Islet precursor cell (in vitro differentiated cells): ENCODE measurements at places on chromosomes 1 and 21.

- no peak for DNase-seq
Measured at GRCh38 chr1:118047006-118047649, 117.6 kb downstream of the WDR3 start.

- DNase-seq: no peak
Measured at GRCh38 chr1:230381585-230381984, 44.5 kb downstream of the PGBD5 start.

DNA sequence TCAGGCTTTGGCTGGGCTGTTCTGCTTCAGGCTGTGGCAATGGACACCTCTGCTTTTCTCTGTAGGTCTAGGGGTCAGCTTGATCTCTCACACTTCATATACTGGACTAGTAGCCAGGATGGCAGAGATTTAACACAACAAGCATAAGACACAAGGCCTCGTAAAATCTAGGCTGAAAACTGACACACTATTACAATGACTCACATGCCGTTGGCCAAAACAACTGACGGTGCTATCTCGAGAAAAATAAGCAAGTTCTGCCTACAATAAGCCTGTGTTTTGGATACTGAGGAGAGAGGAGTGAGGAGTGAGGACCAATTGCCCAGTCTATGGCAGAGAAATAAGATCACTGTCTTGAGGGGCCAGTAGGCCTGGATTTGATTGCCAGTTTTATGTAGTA is 840.7 kb upstream of the ADAMTS5 start:
- DNase-seq: peak; percentile 66

DNA sequence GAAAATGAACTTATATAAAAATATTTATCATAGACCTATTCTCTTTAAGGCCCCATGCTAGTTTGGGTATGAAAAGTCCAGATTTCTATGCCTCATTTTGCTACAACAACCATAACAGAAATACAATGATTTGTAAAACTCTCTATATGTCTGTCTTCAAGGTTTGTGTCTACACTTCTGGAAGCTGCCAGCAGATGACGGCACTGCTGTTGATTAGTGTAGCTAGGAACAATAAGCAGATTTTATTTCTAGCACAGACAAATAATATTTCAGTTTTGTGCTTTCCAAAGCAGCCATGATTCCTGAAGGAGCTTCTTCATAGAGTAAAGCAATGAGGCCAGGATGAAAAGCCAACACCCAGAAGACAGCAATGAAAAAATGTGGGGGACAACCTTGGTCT is 779.6 kb upstream of the ADGRL2 start:
- no peak for DNase-seq

DNA sequence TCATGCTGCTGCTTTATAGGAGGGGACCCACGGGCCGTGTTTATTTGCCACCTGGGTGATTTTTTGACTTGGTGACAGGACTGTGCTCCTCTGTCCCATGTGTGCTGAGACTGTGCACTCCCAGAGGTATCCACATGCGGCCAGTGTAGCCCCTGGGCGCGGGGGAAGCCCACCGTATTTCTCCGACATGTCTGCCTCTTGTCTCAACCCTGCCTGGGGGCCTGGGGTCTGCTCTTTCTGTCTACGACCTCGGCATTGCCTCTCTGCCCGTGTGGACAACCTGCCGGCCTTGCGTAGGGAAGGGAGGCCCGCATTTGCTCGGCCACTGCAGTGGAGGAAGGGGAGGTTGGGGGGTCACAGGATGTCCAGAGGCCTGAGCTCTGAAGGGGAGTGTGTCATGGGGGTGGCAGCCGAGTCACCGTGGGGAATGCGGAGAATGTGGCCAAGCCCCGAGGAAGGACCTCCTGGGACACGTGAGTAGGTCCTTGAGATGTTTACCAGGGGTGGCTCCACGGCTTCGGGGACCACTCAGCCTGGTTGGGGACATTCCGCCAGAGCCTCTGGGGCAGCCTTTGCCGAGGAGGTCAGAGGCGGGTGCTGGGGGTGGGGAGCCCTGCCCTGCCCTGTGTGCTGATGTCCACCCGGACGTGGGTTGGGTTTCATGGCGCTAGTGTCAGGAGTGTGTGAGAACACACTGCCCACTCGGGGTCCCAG is 11.0 kb downstream of the PRKCZ start:
- no peak for DNase-seq

- no peak for DNase-seq
Measured at GRCh38 chr1:186671136-186671825, 8.9 kb downstream of the PTGS2 start.

DNA sequence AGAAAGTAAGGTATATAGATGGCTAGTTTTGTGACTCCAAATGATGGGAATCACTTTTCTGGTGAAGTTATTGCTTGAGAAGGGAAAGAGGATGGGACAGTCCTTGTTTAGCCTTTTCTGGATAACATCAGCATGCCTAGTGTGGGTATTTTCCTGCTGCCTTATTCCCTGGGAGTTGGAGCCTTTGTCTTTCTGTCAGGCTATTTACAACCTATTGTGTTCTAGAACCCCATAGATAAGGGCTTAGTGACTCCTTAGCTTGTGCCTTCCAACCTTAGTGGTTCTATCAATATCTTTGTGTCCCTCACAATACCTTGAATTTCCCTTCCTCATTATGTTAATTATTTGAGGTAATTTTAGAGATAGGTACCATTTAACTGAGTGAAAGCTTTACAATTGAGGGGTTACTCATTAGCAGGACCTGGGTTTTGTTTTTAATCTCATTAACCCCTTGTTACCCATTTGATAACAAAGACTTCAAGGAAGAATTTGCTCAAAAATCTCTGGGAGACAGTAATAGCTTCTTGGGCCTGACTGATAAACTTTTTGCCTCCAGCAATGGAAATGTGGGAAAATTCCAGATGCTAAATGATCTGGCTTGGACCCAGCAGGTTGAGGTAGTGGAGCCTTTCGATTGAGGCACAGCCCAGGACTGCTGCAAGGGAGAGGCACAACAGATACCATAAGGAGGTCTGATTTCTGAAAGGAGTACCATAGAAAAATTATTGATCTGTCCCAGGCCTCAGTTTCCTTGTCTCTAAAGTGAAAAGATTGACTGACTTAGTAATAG is 49.0 kb downstream of the CACHD1 start:
- DNase-seq: no peak

DNA sequence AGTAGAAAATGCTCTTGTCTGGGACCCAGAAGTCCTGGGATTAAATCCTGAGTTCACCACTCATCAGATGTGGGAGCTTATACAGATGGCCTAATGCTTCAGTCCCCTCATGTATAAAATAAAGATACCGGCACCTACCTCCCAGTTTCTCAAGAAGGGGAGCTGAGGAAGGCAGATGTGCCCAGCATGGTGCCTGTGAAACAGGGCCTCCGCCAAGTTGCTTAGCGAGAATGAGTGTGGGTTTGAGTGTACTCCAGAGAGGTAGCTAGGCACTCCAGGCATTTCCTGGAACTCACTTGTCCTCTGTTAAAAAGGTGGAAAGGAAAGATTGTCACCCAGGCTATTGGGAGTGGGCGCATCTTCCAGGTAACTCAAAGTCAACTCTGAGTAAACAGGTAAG is 37.8 kb downstream of the IER5 start:
- DNase-seq: no peak

DNA sequence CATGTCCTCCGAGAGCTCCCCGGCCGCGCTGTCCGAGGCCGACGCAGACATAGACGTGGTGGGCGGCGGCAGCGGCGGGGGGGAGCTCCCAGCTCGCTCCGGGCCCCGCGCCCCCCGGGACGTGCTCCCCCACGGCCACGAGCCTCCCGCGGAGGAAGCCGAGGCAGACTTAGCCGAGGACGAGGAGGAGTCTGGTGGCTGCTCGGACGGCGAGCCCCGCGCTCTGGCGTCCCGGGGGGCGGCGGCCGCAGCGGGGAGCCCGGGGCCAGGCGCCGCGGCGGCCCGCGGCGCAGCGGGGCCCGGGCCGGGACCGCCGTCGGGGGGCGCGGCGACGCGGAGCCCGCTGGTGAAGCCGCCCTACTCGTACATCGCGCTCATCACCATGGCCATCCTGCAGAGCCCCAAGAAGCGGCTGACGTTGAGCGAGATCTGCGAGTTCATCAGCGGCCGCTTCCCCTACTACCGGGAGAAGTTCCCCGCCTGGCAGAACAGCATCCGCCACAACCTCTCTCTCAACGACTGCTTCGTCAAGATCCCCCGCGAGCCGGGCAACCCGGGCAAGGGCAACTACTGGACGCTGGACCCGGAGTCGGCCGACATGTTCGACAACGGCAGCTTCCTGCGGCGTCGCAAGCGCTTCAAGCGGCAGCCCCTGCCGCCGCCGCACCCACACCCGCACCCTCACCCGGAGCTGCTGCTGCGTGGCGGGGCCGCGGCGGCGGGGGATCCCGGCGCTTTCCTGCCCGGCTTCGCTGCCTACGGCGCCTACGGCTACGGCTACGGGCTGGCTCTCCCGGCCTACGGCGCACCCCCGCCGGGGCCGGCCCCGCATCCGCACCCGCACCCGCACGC is 547 bp downstream of the FOXD2 start:
- no peak for DNase-seq

DNA sequence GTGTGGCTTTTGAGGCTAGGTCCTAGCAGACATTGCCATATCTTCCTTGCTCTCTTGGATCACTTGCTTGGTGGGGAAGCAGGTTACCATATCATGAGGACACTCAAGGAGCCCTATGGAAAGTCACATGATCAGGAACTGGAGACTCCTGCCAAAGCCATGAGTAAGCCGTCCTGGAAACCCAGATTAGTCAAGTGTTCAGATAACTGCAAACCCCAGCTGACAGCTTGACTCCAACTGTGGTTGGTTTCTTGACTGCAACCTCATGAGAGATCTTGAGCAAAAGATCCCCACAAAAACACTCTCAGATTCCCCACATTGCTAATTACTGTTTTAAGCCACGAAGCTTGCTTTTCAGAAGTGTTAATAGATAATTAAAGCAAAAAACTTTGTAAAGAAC is 58.6 kb downstream of the CACNA1E start:
- DNase-seq: no peak

- peak; percentile 25 for DNase-seq
Measured at GRCh38 chr1:112244131-112244530, 151.9 kb upstream of the CTTNBP2NL start.

- DNase-seq: no peak
Measured at GRCh38 chr1:91997607-91998195, 32.1 kb upstream of the EPHX4 start.

DNA sequence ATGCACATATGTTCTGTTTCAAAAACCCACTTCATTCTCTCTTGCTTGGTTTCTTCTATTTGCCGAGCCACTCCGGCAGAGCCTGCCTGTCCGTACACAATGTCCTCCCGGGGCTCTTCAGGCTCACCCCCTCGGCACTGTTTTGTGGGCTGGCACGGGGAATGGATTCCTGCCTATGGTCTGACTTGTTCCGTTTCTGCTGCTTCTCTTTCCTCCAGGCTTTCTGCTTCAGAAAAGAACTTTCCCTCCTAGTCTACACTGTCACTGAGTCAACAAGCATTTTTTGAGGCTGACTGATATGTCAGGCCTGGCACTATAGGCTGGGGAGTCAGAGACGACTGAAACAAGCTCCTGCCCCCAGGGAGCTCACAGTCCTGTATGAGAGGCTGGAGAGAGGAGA is 28.4 kb upstream of the SARS1 start:
- no peak for DNase-seq

DNA sequence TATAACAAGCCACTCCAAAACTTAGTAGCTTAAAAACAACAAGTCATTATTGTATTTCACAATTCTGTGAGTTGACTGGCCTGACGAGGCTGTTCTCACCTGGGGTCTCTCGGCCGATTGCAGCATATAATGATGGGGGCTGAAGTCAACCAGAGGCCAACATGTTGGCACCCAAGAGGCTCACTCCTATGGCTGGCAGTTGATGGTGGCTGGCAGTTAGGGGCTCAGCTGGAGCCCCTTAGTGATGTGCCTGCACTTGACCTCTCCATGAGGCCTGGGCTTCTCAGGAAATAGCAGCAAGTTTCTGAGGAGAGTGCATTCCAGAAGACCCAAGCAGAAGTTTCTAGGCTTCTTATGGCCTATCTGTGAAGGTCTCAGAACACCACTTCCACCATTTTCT is 459.4 kb downstream of the NPHP4 start:
- peak; percentile 20 for DNase-seq

DNA sequence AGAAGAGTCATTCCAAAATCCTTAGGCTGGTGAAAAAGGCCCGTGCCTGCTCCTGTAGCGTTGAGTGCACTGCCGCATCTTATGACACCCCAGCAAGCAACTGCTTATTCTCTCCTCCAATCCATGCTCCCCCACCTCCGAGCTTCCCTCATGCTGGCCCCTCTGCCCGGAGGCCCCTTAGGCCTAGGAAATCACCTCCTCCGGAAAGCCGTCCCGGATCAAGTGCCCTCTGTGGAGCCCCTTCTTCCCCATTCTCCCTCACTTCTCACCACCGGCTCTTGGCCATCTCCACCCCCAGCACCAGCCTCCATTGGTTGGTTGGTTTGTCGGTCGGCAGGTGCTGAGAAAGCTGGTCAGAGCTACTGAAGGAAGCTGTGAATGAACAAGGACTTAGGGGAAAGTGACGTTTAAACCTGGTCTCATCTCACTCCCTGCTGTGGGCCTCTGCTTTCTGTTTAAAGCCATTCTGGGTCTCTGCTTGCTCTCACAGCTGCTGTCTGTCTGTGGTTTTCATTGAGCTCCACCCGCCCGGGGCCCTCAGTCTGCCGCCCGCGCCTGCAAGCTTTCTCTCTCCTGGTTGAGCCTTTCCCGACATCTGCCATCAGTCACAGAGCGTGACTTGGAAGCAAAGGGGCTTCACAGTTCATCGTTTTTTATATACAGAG is 122.2 kb downstream of the KCNN3 start:
- DNase-seq: peak; percentile 49

DNA sequence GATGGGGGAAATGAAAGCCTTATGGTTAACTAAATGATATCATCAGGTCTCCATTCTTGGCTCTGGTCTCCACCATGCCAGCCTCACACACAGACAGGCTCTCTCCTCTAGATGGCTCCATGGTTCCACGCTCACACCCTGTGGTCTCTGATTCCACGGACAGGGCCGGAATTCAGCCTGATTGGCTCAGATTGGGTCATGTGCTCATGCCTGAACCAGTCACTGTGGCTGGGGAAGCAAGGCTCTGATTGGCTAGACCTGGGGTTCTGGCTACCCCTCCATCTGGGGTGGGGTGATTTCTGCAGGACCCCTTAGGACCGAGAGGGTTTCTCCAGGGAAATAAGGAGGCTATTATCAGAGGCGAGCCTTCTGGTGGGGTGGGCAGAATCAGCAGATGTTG is 277.0 kb downstream of the PTPRU start:
- peak; percentile 73 for DNase-seq

DNA sequence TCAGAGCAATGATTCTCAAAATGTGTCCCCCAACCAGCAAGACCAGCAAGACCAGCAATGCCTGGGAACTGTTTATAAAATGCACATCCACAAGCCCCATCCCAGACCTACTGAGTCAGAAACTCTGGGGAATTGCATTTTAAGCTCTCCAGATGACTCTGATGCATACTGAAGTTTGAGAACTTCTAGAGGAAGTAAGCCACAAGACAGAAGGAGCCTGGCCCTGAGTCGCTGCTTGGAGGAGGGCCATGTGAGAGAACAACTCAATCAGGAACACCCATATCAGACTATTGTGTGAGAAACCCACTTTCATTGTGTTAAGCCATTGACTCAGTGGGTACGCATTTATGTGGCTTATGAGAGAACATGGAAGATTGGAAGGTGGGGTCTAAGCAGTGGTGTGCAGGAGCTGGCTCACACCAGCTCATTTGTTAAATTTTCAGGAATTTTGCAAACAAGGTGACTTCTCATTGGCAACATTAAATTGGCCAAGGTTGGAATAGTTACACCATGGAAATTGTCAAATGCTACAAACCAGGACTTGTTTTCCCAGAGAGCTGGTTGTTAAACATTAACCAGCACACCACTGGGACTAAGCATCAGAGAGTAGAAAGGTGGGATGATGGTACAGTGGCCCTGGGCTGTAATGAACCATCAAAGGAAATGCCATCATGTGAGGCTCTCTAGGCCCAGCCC is 38.9 kb downstream of the ATP1A1 start:
- DNase-seq: no peak

GRCh38 chr1:4699376-4700301 is 45.2 kb downstream of the AJAP1 start:
- no peak for DNase-seq
